Stimulated activated CD4-positive, alpha-beta T cell treated with anti-CD3 and anti-CD28 coated beads, Interleukin-1b, Interleukin-23, amount 100 ng/mL, for 48 hours (primary cell): ENCODE measurements at places on chromosomes 7 and 10.

GRCh38 chr10:95295031-95295755 lies 4.4 kb upstream of the PDLIM1 start:
- peak; percentile 22 for DNase-seq

- no peak for DNase-seq
These were observed 3.4 kb upstream of the WDR86 start for GRCh38 chr7:151413241-151413640.

GRCh38 chr10:86356296-86356695 lies 10.3 kb downstream of the GRID1 start:
- no peak for DNase-seq

DNA sequence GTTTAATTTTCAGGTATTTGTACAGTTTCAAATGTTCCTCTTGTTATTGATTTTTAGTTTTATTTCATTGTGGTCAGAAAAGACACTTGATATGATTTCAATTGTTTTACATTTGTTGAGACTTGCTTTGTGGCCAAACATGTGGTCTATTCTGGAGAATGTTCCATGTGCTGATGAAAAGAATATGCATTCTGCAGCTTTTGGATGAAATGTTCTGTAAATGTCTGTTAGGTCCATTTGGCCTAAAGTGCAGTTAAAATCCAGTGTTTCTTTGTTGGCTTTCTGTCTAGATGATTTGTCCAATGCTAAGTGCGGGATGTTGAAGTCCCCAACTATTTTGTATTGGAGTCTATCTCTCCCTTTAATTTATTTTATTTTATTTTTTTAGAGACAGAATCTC lies 70.5 kb downstream of the ZNF503 start:
- DNase-seq = no peak

GRCh38 chr10:29618341-29619171 lies 16.2 kb downstream of the SVIL start:
- no peak for DNase-seq

DNA sequence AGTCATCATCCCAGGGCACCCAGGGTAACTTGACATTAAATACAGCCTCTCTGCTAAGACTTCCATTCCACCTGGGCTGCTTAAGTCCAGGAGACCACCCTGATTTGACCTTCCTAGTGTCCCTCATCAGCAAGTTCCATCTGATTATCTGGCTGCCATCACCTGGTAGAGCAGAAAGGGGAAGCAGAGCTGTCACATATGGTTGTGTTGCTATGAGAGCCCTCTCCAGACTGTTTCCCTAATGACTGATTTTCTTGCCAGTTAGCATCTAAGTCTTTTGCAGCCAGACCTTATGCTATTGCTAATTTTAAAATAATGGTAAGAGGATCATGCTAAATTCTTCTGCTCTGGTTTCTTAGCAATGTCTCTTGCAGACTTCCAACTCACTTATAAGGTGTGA lies 38.7 kb downstream of the KCNH2 start:
- no peak for DNase-seq

GRCh38 chr10:86684331-86685097 lies 16.2 kb downstream of the LDB3 start:
- DNase-seq = no peak

DNA sequence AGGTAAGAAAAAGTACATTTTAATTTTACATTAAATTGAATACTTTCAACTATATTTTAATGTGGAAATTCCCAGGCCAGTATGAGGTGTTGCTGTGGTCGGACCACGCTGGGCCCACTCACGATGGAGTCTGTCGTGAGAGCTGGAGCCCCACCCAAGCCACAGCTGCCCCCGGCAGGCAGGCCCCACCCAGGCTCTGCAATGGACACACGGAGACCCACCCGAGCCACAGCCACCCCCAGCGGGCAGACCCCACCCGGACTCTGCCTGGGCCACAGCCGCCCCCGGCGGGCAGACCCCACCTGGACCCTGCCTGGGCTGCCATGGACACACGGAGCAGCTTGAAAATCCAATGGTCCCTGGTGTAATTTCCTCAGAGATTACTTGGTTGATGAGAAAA lies 141.3 kb downstream of the PTPRN2 start:
- no peak for DNase-seq

GRCh38 chr7:16934722-16935340 lies 53.0 kb upstream of the AGR3 start:
- DNase-seq = peak; percentile 41

- peak; percentile 39 for DNase-seq
These were observed 12.6 kb downstream of the KLLN start for GRCh38 chr10:87850742-87851205.

- no peak for DNase-seq
These were observed 68.7 kb downstream of the GTF2IRD1 start for GRCh38 chr7:74522281-74522905.

- no peak for DNase-seq
These were observed 48.6 kb downstream of the CUL2 start for GRCh38 chr10:35041502-35041879.

- no peak for DNase-seq
These were observed 46.3 kb upstream of the CTBP2 start for GRCh38 chr10:125206623-125207022.

GRCh38 chr10:15710455-15710854 lies 9.3 kb downstream of the ITGA8 start:
- DNase-seq = no peak

DNA sequence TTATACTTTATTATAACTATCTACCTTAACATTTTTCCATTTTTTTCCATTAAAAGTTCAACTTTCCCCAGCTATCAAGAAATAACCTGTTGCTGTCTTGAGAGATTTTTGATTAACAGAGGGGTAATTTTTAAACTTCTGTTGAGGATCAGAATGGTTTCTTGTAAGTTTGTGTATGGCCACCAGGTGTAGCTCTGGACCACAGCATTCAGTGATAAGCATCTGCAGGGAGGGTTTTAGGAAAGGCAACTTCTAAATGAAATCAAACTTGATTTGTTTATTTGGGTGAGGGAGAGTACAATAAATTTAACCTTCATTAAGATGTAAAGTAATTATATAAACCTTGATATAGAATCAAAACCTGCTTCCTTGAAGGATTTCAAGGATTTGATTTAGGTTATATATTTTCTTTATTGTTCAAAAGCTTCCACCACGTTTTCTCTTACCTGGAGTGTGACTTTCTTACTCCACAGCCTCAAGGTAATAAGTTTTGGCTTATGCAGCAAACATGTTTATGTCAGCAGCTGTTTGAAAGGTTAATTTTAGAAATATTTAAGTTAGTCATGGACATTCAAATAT lies 153.3 kb downstream of the STK31 start:
- no peak for DNase-seq

GRCh38 chr7:151644554-151644953 lies 124.9 kb upstream of the RHEB start:
- DNase-seq = no peak

- DNase-seq = no peak
These were observed 220.9 kb upstream of the PPP2R2D start for GRCh38 chr10:131679926-131680325.

GRCh38 chr7:106964466-106964865 lies 80.0 kb upstream of the PRKAR2B start:
- no peak for DNase-seq

DNA sequence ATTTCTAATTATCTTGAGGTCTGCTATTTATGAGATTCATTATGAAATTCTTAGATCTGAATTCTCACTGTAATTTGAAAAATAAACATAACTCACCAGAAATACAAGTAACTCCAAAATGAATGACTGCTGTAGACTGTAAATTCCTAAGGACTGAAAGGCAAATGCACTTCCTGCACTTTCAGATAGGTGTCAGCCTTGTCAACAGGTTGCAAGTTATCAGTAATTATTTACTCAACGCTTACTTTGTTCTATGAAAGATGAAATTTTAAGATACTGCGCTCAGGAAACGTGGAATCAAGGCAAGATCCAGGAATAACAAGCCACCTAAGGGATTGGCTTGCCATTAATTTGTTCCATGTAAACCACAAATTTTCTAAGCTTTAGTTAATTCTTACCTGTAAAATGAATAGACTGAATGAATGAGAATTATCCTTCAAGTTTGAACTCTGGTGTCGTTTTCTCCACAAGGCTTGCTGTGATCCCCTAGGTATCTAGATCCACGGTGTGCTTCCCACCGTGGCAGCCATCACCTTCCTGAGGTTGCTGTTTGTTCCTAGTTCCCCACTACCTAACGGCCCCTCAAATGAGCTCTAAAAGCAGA lies 12.6 kb downstream of the DHX32 start:
- no peak for DNase-seq

- no peak for DNase-seq
These were observed 8.5 kb downstream of the UNC5B start for GRCh38 chr10:71220689-71221540.

- no peak for DNase-seq
These were observed 9.5 kb downstream of the RNF32 start for GRCh38 chr7:156650042-156650441.

DNA sequence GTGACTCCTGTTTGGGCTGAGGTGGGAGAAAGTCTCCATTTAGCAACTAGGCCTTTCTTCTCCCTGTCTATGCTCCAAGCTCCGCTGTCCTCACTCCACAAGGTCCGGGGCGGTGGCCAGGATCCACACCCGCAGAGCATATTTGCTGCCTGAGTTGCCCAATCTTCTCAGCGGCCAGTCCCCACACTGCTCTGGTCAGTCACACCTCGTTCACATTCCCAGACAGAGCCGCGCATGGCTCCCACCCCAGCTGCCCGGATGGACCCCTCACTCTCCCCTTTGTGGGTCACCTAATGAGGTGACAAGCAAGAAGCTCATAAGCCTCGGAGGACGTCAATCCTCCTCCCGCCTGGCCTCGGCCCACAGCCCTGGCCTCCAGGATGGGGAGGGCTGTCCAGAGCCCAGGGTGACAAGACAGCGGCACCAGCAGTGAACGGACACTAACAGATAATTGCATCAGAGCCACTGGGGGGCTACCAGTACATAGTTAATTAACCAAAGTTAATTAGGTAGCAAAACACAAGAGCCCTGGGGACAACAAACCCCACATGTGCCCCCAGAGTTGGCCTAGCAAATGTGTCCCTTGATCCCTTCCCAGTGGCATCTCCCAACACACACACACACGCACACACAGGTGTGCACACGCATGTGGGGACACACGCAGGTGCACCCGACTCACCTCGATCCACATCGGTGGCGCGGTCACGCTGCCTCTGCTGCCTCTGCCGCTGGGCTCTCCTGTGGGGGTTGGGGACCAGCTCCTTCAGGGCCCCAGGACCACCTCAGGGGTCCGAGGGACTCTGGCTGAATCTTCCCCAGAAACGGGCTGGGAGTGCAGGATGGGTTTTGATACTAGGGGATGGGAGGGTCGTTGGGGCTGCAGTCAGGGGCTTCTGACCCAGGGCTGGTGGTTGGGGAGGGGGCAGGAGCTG lies 11.8 kb downstream of the EPHA1 start:
- no peak for DNase-seq

DNA sequence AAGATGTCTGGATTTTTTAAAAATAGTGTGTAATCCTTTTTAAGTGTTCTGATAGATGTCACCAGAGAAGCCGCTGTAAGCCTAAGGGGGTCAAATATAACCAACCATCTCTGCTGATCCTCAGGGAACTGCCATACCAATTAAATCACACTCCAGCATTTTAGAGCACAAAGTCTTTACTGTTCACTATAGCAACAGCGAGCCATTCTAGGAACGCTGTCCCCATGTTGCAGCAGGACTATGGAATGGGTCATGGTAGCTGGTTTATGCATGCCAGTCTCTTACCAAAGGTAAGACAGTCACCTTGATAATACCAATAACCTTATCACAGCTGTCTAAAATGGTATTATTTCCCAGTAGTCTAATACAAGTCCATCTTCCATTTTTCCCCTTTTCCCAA lies 33.5 kb downstream of the TRIM24 start:
- no peak for DNase-seq

DNA sequence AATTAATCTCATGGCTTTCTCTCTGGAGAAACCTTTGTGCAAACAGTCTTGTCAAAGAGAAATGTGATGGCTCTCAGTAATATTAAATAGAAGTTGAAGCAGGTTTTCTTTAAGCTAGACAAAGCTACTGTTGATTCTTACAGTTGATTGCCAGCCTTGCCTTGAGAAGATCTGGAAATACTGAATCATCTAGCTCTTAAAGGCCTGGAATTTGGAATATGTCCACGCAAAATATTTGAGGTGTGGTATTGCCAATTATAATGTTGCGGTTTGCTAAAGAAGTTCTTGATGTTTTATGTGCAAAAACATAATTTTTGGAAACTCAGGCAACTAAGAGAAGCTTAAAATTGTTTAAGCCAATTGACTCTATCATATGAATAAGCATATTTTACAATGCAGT lies 371.9 kb downstream of the PHF14 start:
- DNase-seq = no peak

DNA sequence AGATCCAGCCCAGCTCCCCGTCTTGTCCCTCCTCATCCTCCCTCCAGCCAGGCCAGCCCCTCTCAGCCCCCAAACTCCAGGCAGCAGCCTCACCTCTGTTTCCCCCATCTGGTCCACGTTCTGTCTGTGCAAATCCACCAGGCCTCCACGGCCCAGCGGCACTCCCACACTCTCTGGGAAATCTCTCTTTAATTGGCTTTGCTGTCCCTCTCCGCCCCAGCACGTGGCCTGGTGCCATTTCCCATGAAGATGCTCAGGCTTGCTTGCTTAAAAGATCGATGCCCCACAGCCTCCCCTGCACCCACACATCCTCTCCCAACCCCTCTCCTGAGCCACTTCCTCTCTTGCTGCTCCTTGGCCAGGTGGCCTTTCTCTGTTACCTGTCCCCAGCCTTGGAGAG lies 39.3 kb downstream of the PRF1 start:
- DNase-seq = no peak

- DNase-seq = no peak
These were observed 232.9 kb upstream of the CCDC6 start for GRCh38 chr10:60139290-60139689.

DNA sequence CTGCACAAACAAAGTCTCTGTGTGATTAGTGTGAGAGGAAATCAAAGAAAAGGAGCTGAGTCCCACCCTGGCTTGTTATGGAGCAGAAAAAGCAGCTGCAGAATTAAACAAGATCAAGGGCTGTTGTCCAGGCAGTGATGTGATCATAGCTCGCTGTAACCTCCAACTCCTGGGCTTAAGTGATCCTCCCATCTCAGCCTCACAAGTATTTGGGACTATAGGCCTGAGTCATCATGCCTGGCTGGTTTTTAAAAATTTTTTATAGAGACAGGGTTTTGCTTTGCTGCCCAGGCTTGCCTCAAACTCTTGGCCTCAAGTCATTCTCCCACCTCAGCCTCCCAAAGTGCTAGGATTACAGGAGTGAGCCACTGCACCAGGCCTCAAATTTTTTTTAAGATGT lies 88.9 kb downstream of the IPMK start:
- no peak for DNase-seq

DNA sequence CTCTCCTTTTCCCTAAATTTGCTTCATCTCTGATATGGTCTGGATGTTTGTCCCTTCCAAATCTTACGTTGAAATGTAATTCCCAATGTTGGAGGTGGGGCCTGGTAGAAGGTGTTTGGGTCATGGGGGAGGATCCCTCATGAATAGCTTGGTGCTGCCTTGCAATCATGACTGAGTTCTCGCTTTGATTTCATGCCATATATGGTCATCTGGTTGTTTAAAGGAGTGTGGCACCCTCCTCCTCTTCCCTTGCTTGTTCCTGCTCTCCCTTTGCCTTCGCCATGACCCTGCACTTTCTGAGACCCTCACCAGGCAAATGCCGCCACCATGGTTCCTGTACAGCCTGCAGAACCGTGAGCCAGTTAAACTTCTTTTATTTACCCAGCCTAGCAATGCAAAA lies 14.5 kb downstream of the NOBOX start:
- DNase-seq = no peak
